Psoas muscle (tissue), 8 donors: ENCODE measurements at places on chromosomes 16 and 17. TPM values are rescaled to one million over a fixed set of nuclear protein-coding genes. Genes with fewer than 3 reads are reported as not detected.

NPIPA8 gene
- not detected for total RNA-seq

TMEM238L gene
- total RNA-seq = not detected

KRT36 gene
- total RNA-seq = not detected

CYGB gene
- 11.0 TPM for total RNA-seq

FN3KRP gene
- total RNA-seq = 8.7 TPM

AGRP gene
- total RNA-seq = not detected

OVCA2 gene
- total RNA-seq = 18.2 TPM

EVPL gene
- total RNA-seq = not detected

TBC1D3I gene
- not detected for total RNA-seq

GJC1 gene
- total RNA-seq = 7.9 TPM

CCL2 gene
- total RNA-seq = 28.3 TPM

NPIPB2 gene
- total RNA-seq = not detected

DNA sequence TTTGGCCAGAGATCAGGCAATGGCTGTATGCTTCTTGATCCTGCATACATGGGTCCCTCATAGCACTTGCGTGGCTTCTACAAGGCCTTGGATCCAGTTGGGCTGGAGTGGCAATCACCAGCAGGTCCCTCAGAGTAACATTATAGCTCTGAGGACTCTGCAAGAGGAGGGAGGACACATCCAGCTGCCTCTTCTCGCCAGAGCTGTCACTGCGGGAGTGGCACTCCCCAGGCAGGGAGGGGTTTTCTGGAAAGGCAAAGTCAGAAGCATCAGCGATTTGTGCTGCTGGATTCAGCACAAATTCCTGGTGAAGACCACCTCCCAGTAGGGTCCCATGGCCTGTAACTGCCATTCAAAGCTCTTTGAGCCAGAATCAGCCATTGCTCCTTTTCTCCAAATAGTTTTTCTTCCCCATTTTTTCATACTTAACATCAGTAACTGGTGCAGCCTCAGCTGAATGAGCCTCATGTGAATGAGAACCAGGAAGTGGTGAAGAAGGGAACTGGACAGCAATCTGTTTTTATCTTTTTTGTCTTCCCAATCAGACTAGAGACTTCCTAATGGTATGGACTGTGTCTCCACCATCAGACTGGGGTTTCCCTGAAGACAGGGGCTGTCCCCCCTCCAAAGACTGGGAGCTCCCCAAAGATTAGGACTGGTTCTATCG, 40.6 kb upstream of the HOXB13 start:
- DNase-seq = no peak

DNA sequence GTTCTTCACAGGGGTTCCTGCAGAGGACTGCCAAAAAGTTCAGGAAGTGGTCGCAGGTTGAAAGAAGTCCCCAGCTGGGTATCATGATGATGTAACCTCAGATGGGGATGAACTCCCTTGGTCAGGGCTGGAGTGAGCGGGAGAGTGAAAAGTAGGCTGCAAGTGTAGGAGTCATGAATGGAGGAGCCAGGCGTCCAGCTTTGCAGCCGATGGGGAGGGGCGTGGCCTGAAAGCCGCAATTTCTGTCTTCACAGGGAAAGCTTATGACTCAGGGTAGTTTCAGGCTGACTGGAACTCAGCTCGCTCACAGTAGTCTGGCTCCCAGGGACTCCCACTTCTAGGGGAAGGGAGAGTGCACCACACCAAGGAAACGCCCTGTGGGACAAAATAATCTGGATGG, 70.0 kb upstream of the HS3ST3A1 start:
- no peak for DNase-seq

DNA sequence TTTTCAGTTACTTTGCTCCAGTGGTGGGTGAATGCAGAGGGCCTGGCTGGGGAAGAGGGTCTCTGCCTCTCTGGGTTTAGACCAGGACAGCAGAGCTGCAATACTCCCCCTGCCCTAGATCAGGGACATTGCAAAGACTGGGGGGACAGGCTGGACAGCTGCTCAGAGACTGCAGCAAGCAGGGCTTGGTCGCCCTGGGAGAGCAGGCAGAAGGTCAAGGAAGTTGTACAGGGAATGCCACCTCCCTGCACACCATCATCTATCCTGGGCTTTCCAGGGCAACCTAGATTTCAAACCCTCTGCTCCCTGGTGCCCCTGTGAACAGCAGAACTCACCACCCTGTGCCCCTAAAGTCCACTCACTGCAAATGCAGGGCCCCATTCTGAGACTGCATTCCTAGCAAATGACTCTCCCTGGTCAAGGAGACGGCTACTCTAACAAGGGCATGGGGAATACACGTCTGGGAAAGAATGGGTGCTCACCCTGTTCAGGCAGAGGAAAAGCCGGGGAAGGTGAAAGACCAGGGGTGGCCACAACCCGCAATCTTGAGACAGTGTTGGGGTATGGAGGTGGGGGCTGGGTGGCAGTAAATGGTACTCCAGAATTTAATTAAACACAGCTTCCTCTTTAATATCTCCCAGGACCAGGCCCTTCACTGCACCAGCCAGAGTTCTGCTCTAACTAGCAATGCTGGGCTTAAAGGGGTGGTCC, 1.0 kb downstream of the KIFC3 start:
- no peak for DNase-seq

GRCh38 chr16:58317608-58318152, 22.9 kb upstream of the PRSS54 start:
- no peak for DNase-seq

GRCh38 chr17:12007466-12007865, 10.2 kb upstream of the ZNF18 start:
- DNase-seq = no peak

DNA sequence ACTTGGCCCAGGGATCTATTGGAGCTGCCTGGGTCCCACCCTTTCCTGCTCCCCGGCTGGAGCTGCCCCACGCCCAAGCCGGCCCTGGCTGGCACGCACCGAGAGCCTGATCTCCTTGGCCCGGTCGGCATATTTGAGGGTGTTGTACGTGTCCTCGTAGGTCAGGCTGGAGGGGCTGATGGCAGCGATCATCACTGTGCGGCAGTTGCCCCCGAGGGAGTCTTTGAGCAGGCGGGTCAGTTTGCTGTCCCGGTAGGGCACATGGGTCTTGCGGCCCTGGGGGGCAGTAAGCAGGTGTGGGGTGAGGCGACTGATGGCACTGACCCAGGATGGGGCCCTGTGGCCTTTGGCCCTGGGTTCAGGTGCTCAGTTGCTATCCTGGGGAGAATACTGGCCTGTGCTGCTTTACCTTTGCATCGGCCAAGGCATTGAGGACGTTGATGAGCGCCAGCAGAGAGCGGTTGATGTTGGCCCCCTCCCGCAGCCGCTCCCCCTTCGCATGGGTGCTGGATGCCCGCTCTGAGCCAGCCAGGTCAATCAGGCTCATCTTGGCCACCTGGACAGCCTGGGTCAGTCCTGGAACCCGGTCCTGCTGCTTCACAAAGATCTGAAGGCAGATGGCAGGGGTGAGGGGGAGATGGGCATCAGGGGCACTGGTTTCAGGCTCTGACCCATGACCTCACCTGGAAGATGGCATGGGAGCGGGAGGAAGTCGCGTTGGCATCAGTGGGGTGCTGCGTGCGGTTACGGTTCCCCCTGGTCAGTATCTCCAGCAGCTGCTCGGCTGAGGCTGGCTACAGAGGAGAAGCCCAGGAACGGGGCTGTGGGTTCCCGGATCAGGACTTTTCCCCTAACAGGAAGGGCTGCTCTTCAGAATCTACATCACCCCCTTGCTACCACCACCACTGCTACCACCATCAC, 13.5 kb downstream of the KIF18B start:
- DNase-seq = no peak

GRCh38 chr17:56870081-56870651, 36.2 kb downstream of the DGKE start:
- no peak for DNase-seq

DNA sequence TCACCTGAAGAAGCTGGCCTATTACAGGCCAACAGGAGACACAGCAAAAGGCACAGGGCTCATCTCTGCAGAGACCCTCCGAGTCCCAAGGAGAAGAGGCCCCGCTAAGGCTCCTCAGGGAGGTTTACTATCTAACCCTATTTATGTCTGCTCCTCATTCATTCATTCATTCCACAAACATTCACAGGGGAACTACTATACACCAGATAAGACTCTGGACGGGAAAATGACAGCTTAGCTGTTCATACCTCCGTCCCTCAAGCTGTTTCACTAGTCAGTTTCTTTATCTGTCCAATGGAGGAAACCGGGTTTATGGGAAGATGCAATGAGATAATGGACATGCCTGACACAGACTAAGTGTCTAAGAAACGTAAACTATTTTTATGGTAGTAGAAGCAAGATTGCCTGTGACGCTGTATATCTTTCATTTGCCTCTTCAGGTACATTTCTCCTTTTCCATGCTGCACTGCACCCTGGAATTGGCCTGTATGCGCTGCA, 62.1 kb downstream of the SRL start:
- no peak for DNase-seq

- DNase-seq = no peak
Observed at GRCh38 chr17:54536306-54536705, 364.3 kb upstream of the TOM1L1 start.

DNA sequence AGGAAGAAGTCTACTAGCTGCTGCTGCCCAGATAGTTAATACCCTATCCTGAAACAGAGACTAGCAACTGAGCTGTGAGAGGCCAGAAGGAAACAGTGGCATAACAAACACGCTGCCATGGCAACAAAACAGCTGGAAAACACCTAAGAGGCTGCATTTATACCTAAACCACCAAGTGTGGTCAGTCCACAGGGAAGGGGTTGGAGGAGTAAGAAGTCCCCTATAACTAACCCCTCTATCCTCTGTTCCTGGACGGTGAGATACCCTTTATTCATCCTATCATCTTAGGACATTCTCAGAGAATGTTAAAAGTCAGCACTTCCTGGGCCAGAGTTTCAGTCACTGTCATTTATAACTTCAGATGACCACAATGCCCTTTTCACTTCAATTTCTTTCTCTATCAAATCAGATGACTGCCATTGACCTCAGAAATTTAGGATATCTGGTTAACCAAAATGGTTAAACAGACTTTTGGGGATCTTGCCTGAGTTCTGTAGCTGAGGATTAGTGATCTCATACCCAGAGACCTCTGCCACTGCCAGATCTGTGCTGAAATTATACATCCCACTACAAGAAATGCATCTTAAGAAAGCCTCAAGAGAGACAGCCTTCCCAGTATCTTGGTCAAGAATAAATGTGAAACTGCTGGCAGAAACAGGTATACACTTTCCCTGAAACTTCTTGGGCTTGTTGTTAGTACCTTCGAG, 36.2 kb downstream of the STH start:
- DNase-seq = no peak

GRCh38 chr16:48960830-48961229, 320.8 kb downstream of the CBLN1 start:
- no peak for DNase-seq

- no peak for DNase-seq
Observed at GRCh38 chr17:31313982-31314781, at the start of gene EVI2B. TSS of gene EVI2B (minus strand) at chr17:31314054. CDS start at chr17:31305609, 8,445 bp downstream.

DNA sequence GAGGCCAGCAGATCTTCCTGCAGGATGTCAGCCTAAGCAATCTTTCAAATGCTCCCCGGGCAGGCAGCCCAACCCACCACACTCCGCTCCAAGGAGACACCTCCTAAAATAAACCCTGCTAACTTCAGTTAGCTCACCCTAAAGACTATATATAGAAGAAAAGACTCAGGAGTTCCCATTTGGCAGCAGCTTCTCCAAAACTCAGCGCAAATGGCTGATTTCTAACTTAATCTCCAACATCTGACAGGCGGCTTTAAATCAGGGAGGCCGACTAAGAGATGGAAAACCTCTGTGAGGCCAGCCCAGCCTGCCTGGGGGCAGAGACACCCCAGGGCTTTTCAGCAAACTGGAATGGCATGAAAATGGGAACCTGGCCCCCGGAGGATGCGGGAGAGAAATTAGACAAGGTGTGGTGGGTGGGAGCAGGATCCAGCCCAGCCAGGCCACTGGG, 91.6 kb downstream of the XYLT1 start:
- peak; percentile 47 for DNase-seq

GRCh38 chr17:7745748-7746470, 28.4 kb downstream of the DNAH2 start:
- no peak for DNase-seq

- DNase-seq = peak; percentile 65
Observed at GRCh38 chr17:82152556-82153294, 54.7 kb upstream of the FASN start.

- no peak for DNase-seq
Observed at GRCh38 chr17:28057731-28058246, 15.3 kb downstream of the NLK start.

DNA sequence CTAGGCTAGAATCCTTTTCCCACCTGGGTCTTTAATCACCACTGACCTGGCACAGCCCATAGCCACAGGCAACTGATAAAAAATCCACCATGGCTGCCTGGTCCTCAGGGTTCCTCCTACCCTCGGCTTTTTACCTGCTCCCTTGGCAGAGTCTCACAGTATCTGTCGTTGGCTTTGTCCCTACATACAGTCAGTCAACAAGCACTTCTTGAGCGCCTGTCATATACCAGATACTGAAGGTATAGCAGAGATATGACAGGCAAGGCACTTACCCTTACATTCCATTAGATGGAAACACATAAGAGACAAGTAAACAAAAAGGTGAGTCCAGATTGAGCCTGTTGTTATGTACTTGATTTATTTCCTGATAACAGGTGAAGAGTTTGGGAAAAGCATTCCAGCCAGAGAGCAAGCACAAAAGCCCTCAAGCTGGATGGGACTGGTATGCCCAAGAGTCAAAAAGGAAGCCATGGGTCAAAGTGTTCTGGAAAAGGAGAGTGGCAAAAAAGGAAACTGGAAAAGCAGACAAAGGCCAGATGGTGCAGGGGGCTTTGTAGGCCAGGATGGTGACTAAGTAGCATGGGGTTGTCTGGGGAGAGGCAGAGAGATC, 247.0 kb downstream of the CHD9NB start:
- no peak for DNase-seq

DNA sequence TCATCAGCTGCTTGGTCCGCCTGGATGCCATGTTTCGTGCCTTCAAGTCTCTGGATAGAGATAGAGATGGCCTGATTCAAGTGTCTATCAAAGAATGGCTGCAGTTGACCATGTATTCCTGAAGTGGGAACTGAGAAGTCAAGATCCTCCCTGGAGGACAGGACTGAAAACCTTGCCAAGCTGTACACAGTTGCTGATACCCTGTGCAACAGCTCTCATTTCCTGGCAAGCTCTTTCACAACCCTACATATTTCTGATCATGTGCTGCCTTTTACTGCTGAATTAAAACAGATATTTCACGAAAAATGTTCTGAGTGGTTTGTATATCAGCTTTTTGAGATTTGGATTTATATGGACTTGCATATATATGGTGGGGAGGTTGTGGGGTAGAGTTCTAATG, 898 bp downstream of the CAPNS2 start:
- no peak for DNase-seq

- no peak for DNase-seq
Observed at GRCh38 chr16:12450387-12450786, 353.3 kb downstream of the CPPED1 start.
